CD4-positive, alpha-beta T cell treated with Interleukin-15 for 4 hours (primary cell): ENCODE measurements at places on chromosomes 1 and 21.

DNA sequence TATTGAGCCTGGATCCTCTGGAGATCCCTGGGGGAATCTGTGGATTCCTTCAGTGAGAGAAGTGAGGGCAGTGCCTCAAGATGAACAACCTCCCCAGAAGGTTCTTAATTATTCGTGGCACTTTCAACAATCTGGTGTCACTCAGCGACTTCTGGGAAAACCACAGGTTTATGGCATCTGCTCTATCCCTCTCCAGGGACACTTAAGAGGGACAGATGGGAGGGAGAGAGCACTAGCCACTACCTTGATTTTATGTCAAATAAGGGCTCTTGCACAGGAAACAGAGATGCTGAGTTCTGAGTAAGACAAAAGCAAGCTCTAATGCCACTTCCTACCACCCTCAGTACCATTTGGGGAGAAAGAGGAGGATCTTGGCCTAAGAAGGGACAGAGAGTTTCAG lies 21.2 kb upstream of the CHI3L1 start:
- no peak for DNase-seq

- DNase-seq: no peak
These were observed 34.6 kb upstream of the ADAMTS5 start for GRCh38 chr21:27001526-27001925.

DNA sequence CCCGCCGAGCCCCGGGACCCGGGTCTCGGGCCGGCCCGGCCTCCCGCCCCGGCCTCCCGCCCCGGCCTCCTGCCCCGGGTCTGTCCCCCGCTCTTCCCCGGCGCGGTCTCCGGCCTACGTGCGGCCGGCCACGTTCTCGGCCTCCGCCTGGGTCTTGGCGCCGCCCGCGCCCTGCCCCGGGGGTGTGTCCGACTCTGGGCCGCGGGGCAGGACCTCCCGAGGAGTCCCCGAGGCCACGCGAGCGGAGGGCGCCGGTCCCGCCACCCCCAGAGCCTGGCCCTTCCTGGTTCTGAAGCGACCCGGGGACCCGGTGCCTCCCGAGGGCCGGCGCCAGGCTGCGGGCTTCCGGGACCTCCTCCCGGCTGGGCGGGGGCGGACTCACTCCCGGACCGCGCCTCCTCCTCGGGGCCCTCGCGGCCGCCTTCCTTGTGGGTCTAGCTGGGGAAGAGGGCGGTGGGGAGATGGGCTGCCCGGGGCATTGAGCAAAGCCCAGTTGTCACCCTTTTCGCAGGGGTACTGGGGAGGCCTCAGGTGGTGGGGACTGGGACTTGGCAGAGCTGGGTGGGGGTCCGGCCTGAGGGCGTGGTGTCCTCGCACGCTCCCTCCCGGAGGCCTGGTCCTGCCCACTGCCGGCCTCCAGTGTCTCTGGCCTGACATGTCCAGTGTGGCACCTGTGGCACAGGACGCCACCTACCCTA lies 558 bp downstream of the PFKL start:
- DNase-seq: peak; percentile 51

GRCh38 chr1:221672965-221673364 lies 68.9 kb downstream of the DUSP10 start:
- no peak for DNase-seq

- DNase-seq: no peak
These were observed 24.1 kb upstream of the SLC2A5 start for GRCh38 chr1:9093581-9093980.

GRCh38 chr1:51859333-51859732 lies 19.2 kb downstream of the NRDC start:
- DNase-seq: no peak

GRCh38 chr1:64228167-64228957 lies 24.9 kb downstream of the UBE2U start:
- DNase-seq: no peak

DNA sequence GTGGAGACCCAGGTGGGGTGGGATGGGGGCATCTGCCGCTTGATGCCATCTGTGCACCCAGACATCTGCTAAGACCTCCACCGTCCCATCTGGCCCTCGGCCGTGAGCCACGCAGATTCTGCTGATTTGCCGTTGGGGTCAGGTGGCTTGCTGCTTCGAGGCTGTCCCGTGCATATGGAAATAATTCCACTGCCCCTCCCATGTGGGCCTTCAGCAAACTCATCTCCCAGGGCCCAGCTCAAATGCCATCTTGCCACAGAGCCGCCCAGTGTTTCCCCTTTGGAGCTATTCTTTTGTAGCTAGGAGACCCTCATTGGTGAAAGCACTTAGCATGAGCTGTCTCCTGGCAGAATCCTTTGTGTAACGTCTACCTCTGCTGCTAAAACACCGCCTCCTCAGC lies 99.8 kb downstream of the KAZN start:
- DNase-seq: no peak

- DNase-seq: no peak
These were observed 391 bp upstream of the LDLRAP1 start for GRCh38 chr1:25543005-25543424.

DNA sequence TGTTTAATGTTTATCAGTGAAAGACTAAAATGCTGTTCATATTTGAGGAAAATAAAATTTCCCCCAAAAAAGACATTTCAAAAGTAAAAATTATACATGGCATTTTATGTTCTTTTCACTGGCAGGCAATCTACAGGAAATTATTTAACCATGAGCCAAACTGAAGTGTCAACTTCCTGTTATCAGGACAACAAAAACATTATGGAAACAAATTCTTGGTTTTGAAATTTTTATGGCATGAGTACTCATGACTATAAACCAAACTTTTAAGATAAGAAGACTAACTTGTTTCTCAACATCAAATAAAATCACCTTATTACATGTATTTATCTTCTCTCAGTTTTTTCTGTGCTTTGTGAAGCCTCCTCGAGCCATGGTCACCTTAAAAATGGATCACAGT lies 698.6 kb downstream of the LTN1 start:
- no peak for DNase-seq

- no peak for DNase-seq
These were observed 6.8 kb downstream of the ARV1 start for GRCh38 chr1:230985711-230986110.

DNA sequence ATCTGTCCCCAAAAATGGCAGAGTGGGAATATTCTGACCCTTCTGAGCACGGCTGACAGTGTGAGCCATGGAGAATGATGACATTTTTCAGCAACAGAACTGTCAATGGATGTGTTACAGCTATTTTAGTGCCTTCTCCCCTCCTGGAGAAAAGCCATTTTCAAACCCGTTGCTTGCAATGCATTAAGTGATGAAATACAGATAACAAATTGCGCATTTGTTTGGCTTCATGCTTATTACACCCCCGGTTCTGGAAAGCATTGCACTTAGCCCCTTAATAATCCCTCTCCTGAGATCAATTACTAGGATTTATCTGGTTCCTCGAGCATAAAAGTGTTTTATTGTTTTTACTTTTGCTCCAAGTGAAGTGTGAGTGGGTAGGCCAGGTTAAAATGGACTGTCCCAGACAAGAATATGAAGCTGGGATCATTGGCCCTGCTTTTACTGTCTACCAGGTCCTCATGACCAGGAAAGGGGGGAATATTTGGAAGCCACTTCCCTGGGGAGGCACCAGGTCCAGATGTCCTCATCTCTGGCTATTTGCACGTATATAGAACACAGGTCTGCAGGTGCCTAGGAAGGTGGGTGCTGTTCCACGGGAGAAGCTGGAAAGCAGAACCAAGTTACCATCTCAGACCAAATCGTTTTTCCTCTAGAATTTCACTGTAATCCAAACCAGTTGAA lies 37.5 kb upstream of the HHAT start:
- DNase-seq: no peak

DNA sequence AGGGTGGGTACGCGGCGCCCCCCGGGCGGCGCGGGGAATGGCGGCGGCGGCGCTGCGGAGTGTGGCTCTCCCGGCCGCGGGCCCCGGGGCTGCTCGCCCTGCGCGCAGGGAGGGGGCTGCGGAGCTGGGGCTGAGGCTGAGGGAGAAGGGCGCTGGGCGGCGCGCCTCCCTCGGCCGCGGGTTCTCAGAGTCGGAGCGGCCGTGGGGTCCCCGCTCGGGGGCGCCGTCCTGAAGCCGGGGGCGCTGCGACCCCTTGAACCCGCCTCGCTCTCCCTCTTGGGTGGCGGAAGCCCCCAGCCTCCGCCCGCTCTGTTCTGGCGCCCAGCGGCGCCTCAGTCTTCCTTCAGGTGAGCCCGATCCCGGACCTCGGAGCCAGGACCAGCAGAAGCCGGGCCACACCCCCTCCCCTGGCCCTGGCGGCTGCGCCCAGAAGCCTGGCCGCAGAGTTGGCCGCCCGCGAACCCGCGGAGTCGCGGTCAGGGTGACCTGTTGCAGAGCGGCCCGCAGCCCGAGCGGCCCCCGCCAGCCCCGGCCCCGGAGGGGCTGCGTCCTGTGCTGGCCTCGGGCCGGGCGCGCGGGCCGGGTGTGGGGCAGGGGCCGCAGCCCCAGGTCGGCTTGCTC lies 532 bp downstream of the RALGPS2 start:
- DNase-seq: no peak

DNA sequence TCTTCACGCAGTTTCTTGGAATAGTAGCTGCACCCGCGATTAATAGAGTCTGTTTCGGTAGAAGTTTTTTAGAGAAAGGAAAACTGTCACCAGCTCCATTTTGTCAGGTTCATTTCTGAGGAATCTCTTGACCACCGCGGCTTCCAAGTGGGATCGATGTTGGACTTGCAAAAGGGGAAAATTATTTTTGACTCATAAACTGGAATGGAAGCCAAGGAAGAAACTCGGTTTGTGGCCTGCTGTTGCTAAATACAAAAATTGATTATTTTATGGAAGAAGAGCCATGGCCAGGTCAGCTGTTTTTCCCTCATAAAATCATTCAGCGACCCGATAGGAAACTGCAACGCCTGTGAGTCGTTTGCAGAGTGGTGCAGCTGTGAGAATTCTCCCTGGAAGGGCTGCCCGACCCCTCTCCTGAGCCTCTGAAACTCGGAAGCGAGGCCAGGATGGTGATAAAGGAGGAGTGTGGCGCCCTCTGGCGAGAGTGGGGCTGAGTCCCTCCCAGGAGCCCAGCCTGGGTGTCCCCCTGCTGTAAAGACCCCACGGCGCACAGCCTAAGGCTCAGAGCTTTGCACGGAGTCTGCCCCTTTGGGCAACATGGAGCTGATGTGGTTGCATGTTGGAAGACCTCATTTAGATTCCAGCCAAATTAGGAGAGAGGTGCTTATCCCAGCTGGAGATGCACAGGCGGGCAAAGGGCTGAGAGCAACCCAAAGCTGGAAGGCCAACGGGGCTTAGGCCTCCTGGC lies 83.6 kb upstream of the SLC25A33 start:
- DNase-seq: peak; percentile 46

GRCh38 chr1:19504796-19505692 lies 19.7 kb upstream of the CAPZB start:
- DNase-seq: no peak

DNA sequence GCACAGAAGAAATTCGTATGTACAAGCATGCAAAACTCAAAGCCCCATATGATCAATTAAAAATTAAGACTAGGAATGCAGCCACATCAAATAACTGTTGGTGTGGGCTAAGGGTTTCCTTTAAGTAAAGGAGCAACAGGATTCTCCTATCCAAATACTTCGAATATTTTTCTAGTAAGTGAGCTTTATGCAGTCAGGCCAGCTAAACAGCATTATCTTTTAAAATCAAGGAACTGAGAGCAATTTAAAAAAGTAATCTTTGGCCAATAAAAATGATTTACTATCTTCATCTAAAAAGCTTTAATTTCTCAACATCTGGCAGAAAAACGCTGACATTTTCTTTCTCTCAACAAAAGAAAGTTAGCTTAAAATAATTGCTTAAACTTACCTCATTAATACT lies 19.8 kb downstream of the CNN3 start:
- no peak for DNase-seq

GRCh38 chr1:36829066-36829465 lies 205.2 kb downstream of the GRIK3 start:
- no peak for DNase-seq

DNA sequence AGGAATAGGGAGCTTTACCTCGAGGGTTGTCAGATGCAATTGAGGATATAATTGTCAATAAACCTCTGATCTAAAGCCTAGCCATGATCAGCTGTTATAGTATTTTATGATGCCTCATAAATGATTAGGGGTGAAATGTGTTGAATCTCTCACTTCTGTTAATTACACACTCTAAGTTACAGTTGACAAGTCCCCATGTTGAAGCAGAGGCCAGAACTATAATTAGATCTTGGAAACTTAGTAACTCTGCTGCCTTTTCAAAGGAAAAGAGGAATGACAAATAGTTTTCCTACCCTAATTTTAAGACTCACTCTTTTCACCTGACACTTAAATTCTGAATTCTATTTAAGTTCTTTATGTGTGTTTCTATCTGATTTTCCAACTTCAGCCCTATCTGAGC lies 33.8 kb downstream of the CCSAP start:
- DNase-seq: no peak

- DNase-seq: no peak
These were observed 109.2 kb upstream of the IFFO2 start for GRCh38 chr1:19065526-19066247.

- no peak for DNase-seq
These were observed 10.9 kb upstream of the CCT8 start for GRCh38 chr21:29084372-29084771.

DNA sequence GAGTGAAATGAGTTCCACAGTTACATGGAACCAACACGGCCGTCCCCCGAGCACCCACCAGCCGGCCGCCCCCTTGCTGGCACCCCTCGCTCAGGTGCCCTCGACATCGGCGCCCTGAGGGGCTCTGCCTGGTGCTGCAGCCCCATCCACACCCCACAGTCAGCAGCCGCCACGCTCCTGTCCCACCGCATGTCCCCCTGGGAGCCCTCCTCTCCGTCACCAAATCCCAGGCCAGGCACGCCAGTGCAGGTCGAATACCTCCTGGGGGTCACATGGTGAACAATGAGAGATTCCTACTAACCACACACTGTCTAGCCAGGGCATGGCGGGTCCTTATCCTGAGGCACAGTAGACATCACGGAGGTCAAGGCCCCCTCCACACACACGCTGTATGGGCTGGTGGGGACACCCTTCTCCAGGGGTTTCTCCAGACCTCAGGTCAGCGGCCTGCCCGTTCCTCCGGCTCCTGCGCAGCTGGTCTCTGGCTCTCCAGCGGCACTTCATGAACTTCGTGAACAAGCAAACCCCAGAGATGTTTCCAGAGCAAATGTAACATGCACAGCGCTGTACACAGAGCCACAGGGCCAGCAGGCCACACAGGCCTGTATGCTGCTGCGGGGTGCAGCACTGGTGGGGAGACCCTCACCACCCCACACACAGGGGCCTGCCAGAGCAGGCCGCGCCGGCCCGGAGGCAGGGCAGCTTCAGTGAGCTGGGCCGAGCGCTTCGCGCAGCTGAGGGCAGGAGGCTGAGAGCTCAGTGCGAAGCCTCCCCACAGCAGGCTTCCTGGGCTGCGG lies 21.8 kb downstream of the POFUT2 start:
- no peak for DNase-seq

DNA sequence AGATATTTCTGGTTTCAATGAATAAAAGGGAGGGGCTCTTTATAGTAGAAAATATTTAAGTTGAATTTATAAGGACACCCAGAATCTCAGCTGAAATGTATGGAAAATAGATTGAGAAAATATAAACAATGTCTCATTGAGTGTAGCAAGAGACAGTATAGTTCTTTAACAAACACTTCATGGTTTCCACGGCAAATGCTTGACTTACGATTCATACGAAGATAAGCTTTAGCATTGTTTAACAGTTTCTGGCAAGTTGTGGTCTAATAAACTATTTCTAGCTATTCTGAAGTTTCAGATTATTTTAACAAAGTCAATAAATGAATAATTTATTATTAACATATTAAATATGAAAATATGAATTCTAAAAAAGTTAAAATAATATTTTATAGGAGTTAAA lies 1419.4 kb downstream of the KCNT2 start:
- DNase-seq: no peak

- no peak for DNase-seq
These were observed 1.0 kb downstream of the RNF223 start for GRCh38 chr1:1072849-1073742.
